ENCODE measurements at places on chromosomes 4 and X. TPM values are rescaled to one million over a fixed set of nuclear protein-coding genes. Genes with fewer than 3 reads are reported as not detected.

- DNase-seq = no peak
These were observed 272.8 kb upstream of the PUDP start for GRCh38 chrX:7420717-7421116.

DNA sequence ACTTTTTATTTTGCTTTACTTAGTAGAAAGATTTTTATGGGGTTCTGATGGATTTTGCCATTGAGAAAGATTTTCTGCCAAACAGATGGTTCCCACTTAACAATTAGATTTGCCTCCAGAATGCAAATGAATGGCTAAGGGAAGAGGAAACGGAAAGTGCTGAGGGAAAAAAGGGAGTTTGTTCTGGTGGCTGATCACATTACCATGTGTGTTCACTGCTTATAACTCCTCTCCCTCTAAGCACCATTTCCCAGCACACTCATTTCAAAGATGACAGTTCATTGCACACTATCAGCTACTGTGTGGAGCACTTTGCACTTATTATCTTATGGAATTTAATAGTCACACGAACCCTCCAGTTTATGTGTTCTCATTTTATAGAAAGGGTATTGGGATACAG lies 68.0 kb upstream of the GRID2 start:
- no peak for DNase-seq

DNA sequence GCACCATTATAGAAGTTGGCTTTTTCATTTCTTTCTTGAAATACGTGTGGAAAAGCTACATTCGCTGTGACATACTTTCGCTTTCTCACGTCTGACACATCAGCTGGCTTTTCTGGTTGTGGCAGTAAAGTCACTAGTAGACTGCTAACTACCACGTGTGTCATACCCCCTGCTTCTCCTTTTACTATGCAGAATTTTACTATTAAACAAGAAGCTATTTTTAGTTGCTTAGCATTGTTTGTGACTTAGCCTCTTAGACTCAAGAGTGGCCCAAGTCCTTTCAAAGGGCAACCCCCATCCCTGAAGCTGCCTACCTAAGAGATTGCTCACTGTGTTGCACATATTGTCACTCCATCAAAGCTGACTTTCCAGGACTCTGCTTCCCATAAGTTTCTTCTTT lies 2.1 kb upstream of the IL2 start:
- DNase-seq = peak; percentile 13

DNA sequence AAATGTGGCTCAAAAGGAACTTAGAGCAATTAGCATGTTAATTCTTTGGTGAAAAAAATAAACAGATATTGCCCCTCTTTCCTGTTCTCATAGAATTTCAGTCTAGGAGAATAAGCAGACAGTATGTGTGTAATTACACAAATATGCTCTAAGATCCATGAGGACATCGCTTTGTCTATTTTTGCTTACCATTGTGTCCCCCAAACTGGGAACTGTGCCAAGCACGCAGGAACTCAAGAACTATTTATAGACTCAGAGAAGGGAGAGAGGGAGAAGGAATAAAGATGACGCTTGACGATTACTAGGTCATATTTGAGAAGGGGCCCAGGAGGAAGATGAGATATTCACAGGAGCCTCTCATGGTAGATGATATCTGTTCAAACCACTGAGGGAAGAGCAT lies 692.6 kb downstream of the RAB28 start:
- no peak for DNase-seq

- no peak for DNase-seq
These were observed 164.3 kb upstream of the PABPC4L start for GRCh38 chr4:134365852-134366251.

GRCh38 chr4:18394656-18395055 lies 373.1 kb upstream of the LCORL start:
- DNase-seq = no peak

DNA sequence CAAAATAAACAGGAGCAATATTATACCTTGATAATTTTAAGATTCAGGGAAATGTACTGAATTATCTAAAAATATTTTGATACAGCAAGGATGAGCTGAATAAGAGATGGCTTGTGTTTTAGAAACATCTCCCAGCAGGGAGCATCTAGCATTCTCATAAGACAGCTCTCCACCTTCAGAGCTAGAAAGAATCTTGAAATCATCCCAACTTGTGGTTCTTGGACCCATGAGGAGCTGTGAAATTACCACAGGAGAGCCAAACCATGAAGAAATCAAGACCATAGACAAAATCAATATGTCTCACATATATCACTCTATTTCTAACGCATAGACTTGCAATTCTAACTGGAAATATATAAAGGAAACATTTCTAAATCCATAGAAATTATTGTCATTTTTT lies 210.6 kb upstream of the DKK2 start:
- DNase-seq = no peak

GRCh38 chr4:93147524-93148212 lies 680.9 kb upstream of the ATOH1 start:
- no peak for DNase-seq

- no peak for DNase-seq
These were observed 86.1 kb downstream of the USP46 start for GRCh38 chr4:52572936-52573485.

Gene LGI2
- total RNA-seq = not detected

Gene RNF128
- not detected for total RNA-seq

Gene RNF150
- total RNA-seq = not detected

Gene SPP1
- total RNA-seq = not detected
